ENCODE measurements at places on chromosomes 16 and 17.

DNA sequence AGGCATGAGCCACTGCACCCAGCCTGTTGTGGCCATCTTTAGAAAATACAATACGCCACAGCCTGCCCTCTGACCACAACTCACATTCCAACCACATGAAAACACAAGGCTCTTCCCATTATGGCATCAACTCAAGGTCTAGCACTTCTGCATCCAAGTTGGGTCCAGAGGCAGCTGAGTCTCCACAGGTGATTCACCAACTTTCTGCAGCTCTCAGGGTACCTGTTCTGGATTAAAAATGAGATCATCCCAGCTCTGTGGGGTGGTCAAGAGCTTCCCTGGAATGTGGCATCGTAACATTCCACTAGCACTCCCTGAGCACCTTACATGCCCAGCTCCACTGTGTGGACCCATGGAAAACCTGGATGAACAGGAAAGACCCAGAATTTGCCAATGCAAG is 9.9 kb upstream of the GUCY2D start:
- DNase-seq: no peak

- no peak for DNase-seq
These were observed 9.0 kb downstream of the PITPNA start for GRCh38 chr17:1553354-1554266.

GRCh38 chr16:77784441-77785372 is 3.7 kb upstream of the VAT1L start:
- no peak for DNase-seq

GRCh38 chr17:53409588-53409987 is 413.1 kb upstream of the KIF2B start:
- DNase-seq: no peak

- DNase-seq: no peak
These were observed 1.6 kb downstream of the FAM83G start for GRCh38 chr17:19002805-19003542.

GRCh38 chr17:20084621-20085282 is 75.6 kb downstream of the SPECC1 start:
- DNase-seq: no peak

DNA sequence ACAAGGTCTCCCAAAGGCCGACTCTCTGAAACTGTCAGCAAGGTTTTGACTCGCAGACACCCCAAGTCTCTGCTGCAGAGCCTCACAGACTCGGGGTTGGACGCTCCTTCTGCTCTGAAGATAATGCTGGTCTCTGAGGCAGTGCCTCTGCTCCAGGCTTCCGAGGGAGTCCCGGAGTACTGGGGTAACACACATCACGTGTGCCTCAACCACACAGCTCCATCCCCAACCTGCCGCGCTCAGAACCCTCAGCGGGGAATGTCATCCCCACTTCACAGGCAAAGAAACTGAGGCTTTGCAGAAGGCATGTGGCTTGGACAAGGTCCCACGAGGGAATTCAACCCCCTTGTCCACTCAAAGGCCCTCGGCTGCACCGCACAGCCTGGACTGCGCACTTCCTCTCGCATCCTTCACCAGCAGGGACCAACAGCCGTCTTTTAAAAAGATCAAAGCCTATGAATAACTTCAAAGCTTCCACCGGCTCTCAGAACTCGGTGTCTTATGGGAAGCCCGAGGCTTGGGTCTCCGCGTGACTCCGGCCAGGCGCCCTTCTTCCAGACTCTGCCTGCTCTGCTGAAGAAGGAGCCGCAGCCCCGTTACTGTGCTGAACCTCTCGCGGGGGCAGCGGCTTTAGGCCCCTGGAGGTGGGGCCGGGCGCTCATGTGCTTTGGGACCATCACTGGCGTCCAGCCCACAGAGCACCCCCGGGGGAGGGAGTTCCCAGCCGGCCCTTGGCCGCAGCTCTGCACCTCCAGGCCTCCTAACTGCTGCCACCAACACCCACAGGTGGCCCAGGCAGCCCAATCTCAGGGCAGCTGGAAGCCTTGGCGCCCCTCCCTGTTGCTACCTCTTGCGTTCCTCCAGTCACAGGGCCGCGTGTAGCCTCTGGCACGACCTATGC is 2.2 kb downstream of the TMEM204 start:
- DNase-seq: no peak
